ENCODE measurements at places on chromosomes 7 and 10.

DNA sequence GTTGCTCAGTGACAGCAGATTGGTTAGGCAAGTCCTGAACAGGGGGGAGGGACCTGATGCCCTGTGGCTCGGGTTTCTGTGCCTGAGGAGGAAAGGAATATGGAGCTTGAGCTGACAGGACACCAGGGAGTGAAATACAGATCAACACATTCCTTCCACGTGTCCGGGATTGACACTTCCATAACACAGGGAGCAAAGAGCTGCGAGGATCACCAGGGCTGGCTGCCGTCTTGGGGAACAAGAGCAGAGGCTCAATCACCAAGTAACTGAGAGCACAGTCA, 36.7 kb upstream of the EFCAB10 start:
- DNase-seq, result no peak

GRCh38 chr10:50375051-50375452, 123.7 kb upstream of the ASAH2 start:
- no peak for DNase-seq

DNA sequence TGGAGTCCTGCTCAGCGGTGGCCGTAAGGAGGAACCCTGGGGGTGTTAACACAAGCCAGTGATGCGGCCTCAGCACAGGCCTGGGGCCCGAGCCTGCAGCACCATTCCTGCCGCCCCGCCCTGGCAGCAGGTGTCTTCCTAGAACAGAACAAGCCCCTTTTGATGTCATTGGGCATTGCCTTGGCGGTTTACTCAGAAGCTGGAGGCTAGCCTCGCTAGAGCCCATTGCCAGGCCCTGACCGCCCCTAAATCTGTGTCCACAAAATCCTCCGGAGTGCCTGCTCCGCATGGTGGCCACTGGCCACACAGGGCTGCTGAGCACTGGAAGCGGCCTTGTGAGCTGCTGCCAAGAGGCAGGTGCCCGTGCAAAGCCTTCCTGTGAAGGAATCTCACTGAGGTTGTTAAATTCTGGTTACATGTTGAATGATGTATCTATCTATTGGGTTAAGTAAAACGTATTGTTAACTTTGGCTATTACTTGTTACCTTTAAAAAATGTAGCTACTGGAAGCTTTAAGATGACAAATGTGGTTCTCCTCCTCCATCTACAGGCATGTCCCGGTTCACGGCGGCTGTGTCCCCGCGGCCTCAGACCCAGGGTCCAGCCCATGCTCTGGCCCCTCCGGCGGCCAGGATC, 1.2 kb upstream of the INPP5A start:
- no peak for DNase-seq

DNA sequence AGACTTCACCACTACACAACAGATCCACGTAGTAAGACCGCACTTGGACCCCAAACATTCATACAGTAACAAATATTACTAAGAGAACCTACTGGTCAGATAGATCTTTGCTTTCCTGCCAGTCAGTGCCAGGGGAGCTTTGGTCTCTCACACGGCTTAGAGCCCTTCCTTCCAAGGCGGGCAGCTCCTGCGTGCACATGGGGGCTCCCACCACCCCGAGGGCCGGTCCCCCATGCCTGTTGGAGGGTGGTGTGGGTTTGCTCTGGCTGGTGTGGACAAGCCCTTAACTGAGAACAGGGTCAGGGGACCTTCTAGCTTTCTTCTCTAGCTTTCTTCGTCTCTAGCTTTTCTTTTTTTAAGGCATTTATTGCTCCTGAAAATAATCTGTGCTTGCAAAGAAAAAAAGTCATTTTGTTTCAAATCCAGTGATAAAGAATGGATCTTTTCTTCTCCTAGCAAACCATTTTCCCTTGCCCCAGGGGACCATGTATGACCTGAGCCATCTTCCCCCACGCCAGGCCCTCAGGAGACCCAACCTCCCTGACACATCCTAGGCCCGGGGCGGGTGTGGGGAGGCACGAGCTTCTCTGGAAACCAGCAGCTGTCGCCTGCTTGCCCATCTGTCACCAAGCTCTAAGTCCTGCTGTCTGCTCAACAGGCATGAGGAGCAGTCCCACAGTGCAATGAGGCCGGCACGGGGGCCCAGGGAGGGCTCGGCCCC, 591.1 kb downstream of the PTPRN2 start:
- no peak for DNase-seq

- peak; percentile 96 for DNase-seq
These were observed 42.7 kb downstream of the LDB3 start for GRCh38 chr10:86710987-86711512.

- DNase-seq, result no peak
These were observed 143.7 kb upstream of the HABP2 start for GRCh38 chr10:113409175-113409574.

DNA sequence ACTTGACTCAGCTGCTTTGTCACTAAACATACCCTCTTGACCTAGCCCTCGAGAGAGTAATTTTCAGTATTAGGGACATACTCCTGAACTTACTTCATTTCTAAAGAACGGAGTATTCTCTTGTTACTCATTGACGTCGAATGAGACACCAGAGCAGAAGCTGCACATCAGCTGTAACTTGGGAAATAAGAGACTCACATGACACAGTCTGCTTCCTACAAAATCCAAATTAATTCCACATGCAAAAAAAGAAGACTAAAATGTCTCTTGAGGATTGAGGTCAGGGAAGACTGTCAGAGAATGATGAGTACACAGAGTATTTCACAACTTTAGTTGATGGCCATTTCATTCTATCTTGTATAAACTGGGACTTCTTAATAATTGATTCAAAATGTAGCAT, 114.7 kb upstream of the EGFR start:
- no peak for DNase-seq

- DNase-seq, result no peak
These were observed 285.4 kb downstream of the SNX13 start for GRCh38 chr7:17654940-17655339.

GRCh38 chr7:70113536-70113935, 515.3 kb downstream of the AUTS2 start:
- DNase-seq, result no peak

DNA sequence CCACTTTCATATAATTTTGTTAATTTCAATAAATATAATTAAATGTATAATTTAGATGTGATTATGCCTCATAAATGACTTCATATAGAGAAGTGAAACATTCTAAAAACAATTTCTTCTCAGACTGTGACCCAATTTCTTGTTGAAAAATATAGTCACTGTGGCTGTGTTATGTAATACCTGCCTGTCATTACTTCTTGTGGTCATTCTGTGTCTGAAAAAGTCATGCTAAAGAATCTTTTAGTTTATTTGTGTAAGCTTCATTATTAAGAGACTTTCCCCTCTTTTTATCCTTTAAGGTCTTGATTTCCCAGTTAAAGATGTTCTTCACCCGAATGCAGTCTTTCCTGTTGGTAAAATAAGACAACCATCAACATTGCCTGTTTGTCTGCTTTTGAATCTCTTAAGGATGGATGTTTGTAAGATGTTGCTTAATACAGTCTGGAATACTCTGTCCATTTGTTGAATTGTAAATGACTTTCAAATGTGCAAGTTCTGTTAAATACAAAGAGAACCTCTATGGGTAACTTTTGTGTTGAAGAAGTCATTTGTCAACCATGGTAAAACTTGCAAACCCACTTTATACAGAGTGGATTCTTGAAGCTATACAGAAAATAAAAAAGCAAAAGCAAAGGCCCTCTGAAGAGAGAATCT, 16.0 kb downstream of the KAT6B start:
- no peak for DNase-seq

GRCh38 chr10:79400146-79401004, 45.0 kb downstream of the ZCCHC24 start:
- no peak for DNase-seq

GRCh38 chr10:42732266-42732665, 50.3 kb upstream of the BMS1 start:
- no peak for DNase-seq

DNA sequence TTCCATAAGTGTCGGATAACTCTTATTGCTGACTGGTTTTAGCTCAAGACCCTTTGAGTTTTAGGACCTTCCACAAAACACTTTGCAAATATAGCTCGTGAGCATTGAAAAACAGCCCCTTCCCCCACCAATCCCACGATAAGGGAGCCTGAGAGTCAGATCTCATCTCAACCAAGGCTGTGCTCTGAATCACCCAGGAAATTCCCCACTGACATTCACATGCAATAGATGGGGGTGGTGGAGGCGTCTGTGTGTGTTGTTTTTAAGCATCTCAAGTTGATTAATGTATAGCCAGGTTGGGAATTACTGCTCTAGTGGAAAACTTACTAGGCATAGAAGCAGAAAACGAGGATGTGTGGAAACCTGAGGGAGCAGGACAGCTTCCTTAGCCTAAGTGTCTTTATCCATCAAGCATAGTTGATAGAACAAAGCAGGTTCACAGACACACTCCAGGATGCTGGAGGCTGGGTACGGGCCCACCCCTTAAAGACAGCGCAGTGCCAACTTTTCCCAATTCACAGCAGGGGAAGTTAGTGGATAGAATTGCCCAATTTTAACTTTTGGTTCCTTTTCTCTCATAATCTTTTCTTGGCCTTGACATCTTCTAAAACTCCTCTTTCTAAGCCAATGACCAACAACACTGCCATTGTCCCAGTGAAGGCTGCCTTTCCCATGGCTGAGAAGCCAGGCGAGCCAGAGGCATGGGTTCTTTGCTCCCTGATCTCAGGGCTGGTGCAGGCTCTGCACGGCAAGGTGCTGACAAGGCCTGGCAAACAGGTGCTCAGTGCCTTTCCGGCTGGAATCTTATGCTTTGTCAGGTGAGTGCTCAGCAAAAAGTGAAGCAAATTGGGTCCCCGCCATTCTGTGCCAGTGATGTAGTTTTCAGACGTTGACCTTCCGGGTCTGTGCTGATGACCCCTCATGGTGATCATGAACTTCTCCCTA, 98.5 kb upstream of the INSIG1 start:
- no peak for DNase-seq

DNA sequence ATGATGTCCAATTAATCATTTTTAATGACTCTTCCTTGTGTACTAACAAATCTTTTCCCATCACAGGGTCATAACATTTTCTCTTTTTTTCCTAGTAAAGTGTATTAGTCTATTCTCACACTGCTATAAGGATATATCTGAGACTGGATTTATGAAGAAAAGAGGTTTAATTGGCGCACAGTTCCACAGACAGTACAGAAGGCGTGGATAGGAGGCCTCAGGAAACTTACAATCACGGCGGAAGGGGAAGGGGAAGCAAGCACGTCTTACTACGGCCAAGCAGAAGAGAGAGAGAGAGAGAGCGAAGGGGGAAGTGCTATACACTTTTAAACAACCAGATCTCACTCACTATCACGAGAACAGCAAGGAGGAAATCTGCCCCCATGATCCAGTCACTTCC, 359.4 kb upstream of the NFE2L3 start:
- DNase-seq, result no peak

- no peak for DNase-seq
These were observed 37.7 kb downstream of the SNX13 start for GRCh38 chr7:17902599-17902998.

GRCh38 chr10:51965451-51965850, 266.1 kb upstream of the CSTF2T start:
- DNase-seq, result no peak

DNA sequence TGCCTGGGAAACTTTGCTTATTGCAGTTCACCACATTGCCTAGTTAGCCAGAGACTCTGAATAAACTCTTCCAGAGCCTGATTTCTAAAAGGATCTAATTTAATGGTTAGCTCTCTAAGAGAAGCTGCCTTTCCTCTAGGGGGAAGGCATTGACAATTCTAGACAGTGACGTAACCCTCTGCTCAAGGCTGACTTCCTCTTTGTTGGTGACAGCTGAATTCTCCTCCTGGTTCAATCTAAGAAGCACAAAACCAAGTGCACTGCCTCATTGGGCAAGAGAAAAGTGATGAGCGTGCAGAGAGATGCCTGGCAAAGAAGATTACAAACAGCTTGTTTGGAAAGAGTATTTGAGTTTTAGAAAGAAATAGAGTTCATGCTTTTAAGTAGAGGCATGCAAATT, 102.7 kb downstream of the MACC1 start:
- DNase-seq, result peak; percentile 12

GRCh38 chr10:50397312-50398140, 146.2 kb upstream of the ASAH2 start:
- DNase-seq, result peak; percentile 55

DNA sequence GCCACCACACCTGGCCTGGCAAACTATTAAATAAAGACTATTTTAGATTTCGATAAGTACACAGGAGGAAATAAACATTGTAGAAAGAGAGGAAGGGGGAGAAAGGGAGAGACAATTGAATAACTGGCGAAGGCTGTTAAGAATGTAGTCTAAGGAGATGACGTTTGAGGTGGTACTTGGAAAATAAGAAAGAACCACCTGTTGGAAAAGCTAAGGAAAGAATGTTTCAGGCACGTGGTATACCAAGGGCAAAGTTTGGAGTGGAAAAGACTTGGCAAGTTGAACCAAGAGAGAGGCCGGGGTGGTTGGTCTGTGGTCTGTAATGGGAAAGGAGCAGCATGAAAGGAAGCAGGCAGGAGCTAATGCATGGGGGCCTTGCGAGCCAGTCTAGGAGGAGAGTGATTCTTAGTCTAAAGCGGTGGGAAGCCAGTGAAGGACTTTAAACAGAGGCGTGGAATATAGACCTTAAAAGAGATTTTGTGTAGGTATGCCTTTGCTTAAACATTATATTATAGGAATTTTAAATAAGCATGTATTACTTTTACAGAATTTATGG, 9.4 kb downstream of the ING3 start:
- no peak for DNase-seq

- no peak for DNase-seq
These were observed 74.3 kb downstream of the COL26A1 start for GRCh38 chr7:101436857-101437576.

DNA sequence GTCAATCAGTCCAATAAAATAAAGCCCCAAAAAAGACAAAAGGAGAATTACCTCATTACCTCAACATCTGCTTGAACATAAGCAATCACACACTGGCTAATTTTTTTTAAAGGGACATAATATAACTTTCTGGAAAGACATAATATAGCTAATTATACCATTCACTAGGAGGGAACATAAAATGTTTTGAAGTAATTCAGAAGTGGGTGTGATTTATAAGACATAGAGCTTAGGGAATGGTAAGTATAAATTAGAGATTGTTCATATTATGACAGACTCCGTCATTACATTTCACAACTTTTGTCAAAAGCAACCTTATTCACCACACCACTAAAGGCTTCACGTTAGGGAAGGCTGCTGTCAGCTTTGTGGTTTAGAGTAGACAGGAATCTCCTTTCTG, 3.8 kb downstream of the SHTN1 start:
- no peak for DNase-seq

GRCh38 chr10:131210181-131210580, 101.3 kb downstream of the TCERG1L start:
- no peak for DNase-seq

- DNase-seq, result no peak
These were observed 75.4 kb downstream of the ANK3 start for GRCh38 chr10:60314069-60314940.

Measured in lung (tissue), 17 donors.